ENCODE measurements at places on chromosomes 2 and 18.

DNA sequence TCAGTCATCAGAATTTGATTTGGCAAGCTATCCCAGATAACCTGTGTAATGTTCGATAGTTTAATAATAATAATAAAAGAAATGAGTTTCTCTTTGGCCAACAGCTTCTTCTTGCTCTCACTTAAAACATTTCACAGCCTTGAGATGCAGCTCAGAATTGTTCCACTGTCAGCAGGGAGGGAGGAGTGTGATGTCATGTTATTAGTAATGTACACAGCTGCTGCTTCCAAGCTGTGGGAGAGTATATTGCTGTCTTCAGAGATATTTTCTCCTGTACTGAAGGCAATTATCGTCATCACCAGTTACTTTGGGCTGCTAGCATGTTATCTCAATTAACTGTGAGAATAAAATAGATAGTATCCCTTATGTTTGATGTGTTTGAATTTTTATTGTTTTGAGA is 146.9 kb upstream of the MAP3K20 start:
- no peak for DNase-seq

- no peak for DNase-seq
Observed at GRCh38 chr2:183112577-183112976, 11.7 kb upstream of the NUP35 start.

DNA sequence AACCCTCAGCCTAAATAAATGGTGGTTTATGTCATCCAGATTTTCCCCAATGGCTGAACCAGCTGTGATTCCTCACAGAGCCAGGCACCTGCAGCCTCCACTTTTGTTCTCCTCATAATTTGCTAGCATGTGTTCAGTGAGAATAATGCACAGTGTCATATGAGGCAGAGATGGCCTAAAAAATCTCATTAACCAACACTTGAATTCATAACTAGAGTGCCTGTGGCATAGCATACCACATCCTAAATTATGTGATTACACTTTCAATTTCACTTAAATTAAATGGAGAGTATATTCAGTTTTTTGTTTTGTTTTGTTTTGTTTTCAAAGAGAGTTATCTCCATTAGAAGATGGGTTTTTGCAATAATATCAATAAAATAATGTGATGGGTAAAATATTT is 488.0 kb downstream of the CBLN2 start:
- no peak for DNase-seq

DNA sequence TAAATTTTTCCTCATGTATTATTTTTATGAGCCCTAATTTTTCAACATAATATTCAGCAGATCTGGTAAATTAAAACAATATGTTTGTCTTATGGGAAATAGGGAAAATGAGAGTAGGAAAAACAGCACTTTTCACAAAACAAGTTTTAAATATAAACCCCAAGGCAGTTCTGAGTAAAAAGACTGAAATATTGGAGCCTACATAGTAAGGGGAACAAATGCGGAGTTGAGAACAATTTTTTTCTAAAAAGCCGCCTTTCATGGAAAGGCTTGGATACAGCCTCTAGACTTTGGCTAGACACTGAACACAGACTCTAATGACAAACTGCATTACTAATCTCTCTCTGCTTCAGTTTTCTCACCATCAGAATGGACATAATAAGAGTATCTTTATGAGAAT is 174.1 kb downstream of the NOL4 start:
- no peak for DNase-seq

DNA sequence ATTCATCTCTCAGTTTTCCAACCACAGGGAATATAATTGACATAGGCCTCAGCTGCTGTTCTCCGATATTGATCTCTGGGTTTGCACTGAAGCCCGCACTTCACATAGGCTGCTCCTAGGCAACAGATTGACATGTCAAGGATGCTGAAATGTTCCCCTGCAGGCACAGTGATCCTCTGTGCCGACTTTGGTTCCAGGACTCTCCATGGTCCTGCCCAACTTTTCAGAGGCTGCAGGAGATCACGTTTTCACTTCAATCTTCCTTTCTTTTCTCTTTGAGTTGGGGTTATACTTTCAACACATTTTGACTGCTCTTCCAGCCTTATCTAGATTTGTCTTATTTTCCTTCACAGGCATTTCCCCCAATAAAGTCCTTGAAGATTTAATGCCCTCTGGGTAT is 1361.0 kb downstream of the DSC3 start:
- DNase-seq: no peak

- no peak for DNase-seq
Observed at GRCh38 chr2:121002597-121002996, 266.9 kb downstream of the GLI2 start.

DNA sequence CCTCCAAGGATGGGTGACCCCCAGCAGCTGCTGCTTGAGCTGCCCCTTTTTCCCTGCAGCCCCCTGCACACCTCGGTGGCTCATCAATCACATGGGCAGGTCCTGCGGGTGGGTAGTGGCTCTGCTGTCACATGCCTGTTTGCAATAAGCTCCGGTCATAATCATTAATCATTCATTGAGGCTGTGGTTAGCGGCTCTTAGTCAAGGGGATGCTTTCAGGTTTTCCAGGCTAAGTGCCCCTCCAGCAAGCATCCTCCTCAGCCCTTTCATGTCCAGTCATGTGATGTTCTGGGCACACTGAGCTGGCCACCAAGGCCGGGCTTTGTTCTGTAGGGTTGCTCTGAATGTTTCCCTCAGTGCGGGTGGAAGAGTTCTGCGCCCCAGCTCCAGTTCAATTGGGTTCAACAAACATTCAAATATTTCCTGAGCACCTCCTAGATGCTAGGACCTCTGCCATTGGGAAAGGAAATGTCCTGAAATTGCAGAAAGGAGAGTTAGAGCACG is 96.4 kb upstream of the LDAH start:
- DNase-seq: peak; percentile 6

GRCh38 chr18:23170137-23170536 is 34.9 kb downstream of the CABLES1 start:
- no peak for DNase-seq

DNA sequence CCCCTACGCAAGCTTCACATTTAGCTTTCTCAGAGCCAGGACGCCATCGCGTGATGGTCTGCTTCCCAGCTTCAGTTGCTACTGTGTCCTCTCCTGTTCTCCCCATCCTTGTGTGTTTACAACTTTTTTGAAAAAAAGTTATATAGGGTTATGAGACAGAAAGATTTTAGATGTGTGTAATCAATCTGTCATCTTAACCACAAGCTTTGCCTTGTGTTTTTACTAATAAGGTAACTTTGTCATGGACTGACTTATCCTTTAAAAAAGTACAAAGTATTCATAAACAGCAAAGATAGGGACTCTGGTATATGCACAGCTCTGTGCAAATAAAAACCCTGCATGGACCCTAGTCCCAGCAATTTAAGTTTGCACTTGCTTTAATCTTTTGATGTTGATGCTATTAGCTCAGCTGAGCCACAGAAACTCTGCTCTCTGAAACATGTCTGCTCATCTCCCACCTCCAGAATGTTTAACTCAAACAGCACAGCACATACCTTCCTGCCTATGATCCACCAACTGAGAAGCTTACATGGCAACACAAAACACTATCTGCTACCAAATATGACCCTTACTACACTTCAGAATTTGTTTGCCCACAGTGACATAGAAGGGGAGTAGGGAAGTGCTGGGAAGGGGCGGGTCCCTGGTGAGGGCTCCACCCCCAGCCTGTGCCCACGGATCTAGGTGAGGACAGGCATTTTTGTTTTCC is 42.7 kb downstream of the SAP130 start:
- no peak for DNase-seq

GRCh38 chr2:8046849-8047248 is 635.0 kb upstream of the ID2 start:
- DNase-seq: no peak

- no peak for DNase-seq
Observed at GRCh38 chr2:17800219-17800618, 16.0 kb upstream of the MSGN1 start.
